DMS 273 treated with DMSO at 0.1 percent for 48 hours (cell line): ENCODE measurements at places on chromosomes 6 and 20.

GRCh38 chr6:94376876-94377275 is 957.5 kb upstream of the EPHA7 start:
- DNase-seq, result no peak

- DNase-seq, result no peak
Measured at GRCh38 chr6:43924222-43924702, 154.3 kb downstream of the VEGFA start.

DNA sequence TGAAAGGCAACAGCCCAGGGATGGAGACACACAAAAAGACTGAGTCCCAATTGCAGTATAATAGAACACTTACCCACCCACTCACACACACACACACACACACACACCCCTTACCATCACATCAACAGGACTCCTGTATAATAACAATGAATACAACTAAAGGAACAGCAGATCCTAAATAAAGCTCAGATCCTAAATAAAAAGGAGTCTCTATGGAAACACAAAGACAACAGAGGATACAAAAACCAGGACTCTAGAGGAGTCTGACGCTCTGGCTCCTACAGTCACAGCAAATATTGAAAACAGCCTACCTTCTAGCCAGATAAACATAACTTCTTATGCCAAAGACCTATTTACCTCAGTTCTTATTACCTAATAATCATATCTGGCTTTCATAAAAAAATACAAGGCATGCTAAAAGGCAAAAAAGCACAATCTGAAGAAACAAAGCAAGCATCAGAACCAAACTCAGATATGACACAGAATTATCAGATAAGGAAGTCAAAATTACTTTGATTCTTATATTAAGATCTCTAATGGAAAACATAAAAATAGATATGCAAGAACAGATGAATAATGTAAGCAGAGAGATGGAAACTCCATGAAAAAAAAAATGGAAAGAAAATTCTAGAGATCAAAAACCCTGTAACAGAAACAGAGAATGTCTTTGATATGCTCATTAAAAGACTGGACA is 134.9 kb downstream of the MMUT start:
- no peak for DNase-seq

DNA sequence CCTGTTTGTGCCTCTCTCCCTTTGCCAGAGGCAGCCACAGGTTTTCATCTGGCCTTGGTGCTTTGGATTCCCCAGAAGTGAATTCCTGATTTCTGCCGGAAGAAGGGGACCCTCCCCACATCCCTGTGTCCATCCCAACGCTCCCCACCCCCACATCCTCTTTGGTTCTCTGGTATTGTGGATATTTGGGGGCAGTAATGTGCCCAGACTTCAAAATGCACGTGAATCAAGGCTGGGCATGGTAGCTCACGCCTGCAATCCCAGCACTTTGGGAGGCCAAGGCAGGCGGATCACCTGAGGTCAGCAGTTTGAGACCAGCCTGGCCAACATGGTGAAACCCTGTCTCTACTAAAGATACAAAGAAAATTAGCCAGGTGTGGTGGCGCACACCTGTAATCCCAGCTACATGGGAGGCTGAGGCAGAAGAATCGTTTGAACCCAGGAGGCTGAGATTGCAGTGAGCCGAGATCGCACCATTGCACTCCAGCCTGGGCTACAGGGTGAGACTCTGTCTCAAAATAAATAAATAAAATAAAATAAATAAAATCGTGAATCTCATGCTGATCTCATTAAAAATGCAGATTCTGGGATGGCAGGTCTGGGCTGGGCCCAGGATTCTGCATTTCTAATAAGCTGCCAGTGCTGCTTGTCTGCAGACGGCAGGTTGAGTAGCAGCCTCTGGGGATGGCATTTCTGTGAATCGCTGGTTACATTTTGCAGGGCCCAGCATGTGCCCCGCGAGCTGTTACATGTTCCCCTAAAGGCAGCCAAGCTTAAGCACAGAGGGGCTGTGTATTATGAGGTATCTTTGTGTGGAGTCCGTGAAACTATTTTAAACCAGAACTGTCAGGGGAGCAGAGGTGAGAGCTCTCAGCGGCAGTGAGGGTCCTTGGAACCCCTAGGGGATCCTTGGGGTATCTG is 49.0 kb downstream of the SYNJ2 start:
- DNase-seq, result no peak

- DNase-seq, result no peak
Measured at GRCh38 chr20:44643596-44644229, 7.8 kb downstream of the ADA start.

DNA sequence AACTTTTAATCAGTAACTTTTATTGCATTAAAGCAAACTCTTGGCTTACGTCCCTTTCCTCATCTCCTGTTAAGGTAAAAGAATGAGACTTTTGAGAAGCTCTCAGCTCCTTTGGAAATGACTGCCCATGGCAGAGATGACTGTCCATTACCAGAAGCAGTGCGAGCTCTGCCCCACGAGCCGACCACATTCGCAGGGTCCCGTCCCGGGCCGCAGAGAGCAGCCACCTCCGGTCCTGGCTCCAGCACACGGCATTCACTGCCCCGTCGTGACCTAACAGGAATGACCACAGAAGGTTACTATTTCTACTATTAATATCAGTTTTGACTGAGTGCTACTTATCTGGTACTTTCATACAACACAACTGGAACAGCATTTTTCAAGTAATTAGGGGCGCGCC is 63.4 kb downstream of the WDR27 start:
- DNase-seq, result no peak

GRCh38 chr6:3331971-3332370 is 73.2 kb downstream of the PSMG4 start:
- no peak for DNase-seq

GRCh38 chr6:147173675-147174308 is 30.4 kb upstream of the STXBP5 start:
- DNase-seq, result no peak

DNA sequence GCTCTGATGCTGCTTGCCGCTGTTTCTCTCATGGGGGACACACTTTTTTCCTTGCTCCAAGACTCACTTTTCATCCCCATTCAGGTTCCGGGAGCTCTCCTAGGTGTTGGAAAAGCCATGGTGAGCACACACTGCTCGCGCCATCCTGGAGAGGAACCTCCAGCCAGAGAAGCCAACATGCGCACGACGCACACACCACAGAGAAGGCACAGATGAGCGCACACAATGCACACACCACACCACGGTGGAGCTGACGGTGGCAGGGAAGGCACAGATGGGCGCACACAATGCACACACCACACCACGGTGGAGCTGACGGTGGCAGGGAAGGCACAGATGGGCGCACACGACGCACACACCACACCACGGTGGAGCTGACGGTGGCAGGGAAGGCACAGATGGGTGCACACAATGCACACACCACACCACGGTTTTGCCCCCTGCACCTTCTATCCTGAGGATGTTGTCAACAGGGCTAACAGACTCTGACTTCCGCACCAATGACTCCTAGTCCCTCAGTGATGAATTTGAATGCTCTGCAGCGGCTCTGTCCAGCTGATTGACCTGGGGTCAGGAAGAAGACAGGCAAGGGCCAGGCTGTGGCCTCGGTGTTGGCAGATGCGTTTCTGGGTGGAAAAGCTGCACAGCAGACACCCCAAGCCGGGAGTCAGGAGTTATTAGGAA is 154.7 kb downstream of the ERMARD start:
- no peak for DNase-seq

- no peak for DNase-seq
Measured at GRCh38 chr20:45672765-45673164, 2.7 kb upstream of the WFDC11 start.

GRCh38 chr6:15391500-15391899 is 145.6 kb downstream of the JARID2 start:
- DNase-seq, result no peak

- no peak for DNase-seq
Measured at GRCh38 chr6:121223212-121223611, 111.1 kb downstream of the TBC1D32 start.

DNA sequence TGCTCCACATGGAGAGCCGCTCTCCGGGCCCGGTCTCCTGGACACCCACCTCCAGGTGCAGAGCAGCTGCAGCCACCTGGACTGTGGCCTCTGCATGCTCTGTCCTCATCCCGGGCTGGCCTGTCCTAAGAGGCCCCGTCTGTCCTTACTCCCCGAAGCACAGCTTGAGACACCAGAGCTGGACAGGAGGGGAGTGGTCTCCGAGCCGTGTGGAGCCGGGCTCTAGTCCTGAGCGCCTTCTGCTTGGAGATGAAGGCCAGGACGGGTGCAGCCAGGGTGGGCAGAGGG is 6.7 kb upstream of the NTSR1 start:
- DNase-seq, result no peak

GRCh38 chr6:117446861-117447260 is 21.1 kb upstream of the ROS1 start:
- DNase-seq, result no peak

DNA sequence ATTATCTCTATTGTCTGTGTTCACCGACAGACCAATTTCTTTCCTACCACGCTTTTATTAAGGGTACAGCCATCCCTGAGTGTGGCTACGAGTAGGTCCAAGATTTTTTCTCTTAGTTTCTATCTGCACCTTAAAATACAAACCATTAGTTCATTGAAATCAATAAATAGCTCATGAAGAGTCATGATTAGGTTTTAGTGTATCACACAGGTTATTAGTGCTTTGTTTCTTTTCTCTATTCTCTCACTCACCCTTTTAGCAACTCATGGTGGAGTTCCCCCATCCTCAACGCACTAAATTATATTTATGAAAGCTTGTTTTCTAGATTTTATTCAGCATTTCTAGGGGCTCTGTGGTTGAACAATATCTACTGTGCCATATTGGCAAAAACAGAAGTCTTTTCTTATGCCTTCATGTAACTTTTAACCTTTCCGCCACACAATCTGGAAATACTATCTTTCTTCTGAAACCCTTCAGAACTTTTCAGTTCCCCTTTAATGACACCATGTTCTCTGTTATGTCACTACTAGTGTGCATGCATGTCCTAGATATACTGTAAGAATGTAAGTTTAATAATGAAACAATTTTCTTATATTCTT is 128.2 kb upstream of the LAMA2 start:
- no peak for DNase-seq

DNA sequence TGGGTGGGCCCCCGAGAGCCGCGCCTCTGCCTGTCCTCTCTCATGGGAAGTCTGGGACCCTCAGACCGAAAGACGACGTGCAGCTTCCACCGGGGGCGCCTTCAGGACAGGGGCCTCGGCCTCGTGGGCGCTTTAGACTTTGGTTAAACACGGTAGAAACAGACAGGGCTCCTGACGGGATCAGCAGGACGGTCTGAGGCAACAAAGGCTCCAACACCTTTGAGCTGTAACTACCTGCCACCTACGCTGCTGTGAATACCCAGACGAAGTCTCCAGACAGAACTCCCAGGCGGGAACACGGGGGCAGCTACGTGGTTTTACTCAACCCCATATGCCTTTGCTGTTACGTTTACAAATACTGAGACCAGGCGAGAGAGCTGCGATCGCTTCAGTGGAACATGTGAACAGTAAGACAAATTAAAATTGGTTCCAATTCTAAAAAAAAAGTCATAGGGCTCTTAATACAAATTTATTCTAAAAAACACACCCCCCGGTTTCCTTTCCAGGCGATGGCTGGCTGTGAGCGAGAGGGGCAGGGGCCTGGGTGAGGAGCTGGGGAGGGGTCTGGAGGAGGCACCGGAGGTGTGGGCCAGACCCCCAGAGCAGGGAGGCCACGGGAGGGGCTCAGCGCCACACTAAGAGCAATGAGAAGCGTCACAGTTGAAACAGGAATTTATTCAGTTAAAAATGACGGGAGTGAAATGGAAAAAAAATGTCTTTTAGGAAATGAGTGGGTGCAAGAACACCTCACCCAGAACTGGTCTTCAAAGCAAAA is 453.2 kb downstream of the QKI start:
- DNase-seq, result no peak

GRCh38 chr6:11012295-11012754 is 31.8 kb downstream of the ELOVL2 start:
- no peak for DNase-seq

- no peak for DNase-seq
Measured at GRCh38 chr20:5776077-5776476, 25.9 kb downstream of the SHLD1 start.

DNA sequence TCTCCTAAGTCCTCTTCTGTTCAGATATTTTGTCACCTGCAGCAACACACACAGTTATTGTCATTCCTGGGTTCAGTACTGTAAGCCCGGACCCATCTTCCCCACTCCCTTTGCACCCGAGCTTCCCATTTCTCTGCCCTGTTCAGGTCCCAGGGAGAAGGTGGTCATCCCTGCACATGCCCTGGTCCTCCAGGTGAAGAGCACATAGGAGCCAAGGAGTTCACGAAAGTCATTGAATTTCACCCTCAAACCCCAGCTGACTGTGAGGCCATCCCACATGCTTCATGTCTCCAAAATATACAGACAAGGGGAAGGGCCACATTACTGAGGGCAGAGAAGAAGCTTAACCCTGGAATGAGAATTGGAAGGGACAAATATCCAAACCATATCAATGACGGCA is 8.1 kb downstream of the HLA-DPA1 start:
- no peak for DNase-seq

GRCh38 chr6:703552-703951 is 10.6 kb upstream of the EXOC2 start:
- no peak for DNase-seq

- DNase-seq, result no peak
Measured at GRCh38 chr6:33397541-33397940, 5.9 kb downstream of the KIFC1 start.

GRCh38 chr20:15895560-15896084 is 677.6 kb downstream of the KIF16B start:
- no peak for DNase-seq
